ENCODE measurements at places on chromosomes 2 and 18.

GRCh38 chr2:84873350-84873749 is 7.5 kb downstream of the TRABD2A start:
- DNase-seq = no peak

GRCh38 chr18:785242-785641 is 26.8 kb downstream of the YES1 start:
- DNase-seq = no peak

DNA sequence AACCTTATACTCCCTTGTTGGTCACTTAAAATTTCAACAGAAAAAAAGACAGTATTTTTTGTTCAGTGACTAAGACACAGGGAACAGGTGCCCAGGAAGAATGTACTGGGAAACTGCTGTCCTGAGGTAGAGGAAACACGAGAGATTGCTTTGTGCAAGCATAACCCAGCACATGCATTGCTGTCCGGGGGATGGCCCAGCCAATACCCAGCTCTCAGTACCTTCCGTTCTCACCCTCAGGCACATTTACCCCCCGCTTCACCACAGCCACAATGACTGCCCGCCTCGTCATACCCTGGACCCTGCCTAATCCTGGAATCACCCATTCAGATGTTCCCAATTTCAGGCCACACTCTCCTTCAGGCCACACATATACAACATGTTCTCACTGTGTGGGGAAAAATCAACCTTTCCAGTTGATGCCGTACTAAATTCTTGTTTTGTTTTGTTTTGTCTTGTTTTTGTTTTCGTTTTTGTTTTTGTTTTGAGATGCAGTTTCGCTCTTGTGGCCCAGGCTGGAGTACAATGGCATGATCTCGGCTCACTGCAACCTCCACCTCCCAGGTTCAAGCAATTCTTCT is 140.7 kb downstream of the ESCO1 start:
- DNase-seq = no peak

- no peak for DNase-seq
These were observed 86.6 kb upstream of the ODC1 start for GRCh38 chr2:10534514-10535250.

GRCh38 chr2:181058378-181059269 is 78.2 kb downstream of the UBE2E3 start:
- DNase-seq = no peak

GRCh38 chr18:23585007-23585871 is 1.1 kb downstream of the NPC1 start:
- DNase-seq = no peak

- no peak for DNase-seq
These were observed 387.2 kb downstream of the SOX11 start for GRCh38 chr2:6079405-6079804.

DNA sequence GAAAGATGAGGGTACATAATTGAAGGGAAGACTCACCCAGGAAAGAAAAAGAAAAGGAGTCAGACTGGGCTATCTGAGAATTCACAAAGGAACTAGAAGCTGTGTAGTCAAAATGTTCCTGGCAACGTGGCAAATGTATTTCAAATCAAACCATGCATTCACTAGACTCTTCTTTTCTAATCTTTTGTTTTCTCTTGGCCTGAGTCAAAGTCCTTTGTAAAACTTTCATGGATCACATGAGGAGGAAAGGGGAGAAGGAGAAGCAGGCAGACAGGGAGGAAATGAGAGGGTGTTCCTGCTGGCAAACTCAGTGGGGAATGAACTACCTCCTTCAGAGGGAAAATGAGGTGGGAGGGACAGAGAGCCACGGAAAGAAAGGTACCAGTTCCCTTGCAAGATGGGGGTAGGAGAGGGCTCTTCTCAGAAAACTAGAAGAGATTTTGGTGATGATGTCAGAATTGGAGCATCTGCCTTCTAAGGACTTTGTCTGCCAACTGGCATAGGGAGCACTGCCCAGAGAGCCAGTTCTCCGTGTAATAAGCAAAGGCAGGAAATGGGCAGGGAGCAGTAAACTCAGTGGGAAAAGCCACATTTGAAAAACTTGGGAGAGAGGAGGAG is 51.4 kb downstream of the SLC8A1 start:
- DNase-seq = no peak

DNA sequence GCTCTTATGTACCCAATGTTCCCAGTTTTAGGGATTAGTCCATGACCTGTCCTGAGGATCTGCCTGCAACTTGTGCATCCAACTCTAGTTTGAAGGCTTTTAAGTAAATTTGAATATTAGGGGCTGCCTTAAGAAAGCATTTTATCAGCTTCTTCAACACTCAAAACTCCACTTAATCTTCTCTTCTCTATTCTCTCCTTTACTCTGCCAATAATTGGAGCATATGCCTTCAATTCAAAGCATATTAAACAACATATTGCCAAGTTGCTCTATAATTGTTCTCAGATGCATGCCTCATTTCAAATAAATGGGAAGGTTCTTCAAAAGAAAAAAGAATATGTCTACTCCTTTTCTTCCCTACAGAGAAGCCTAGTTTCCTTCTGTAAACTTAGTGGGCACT is 84.8 kb upstream of the NCKAP5 start:
- no peak for DNase-seq
